ENCODE measurements at places on chromosomes 12 and 14.

GRCh38 chr12:22971247-22971646 is 346.3 kb downstream of the ETNK1 start:
- DNase-seq, result no peak

- DNase-seq, result no peak
Measured at GRCh38 chr14:94522115-94522724, 13.0 kb upstream of the SERPINA12 start.

DNA sequence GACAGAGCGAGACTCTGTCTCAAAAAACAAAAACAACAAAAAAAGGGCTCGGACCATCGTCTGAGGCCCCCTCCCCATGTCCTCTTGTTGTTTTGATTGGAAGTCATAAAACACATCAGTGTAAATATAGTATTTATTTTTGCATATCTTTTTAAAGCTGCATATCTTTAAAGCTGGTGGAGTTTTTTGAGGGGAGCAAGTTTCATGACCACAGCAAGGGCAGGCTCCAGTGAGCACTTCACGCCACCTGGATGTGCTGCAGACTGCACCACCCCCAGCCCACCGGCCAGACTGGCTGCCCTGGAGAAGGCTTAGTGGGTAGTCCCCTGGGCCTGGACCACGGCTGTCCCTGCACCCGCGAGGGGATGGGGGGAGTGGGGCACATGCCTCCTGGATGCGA is 11.9 kb upstream of the BCL7A start:
- no peak for DNase-seq

GRCh38 chr12:254912-255311 is 7.7 kb downstream of the SLC6A13 start:
- no peak for DNase-seq

DNA sequence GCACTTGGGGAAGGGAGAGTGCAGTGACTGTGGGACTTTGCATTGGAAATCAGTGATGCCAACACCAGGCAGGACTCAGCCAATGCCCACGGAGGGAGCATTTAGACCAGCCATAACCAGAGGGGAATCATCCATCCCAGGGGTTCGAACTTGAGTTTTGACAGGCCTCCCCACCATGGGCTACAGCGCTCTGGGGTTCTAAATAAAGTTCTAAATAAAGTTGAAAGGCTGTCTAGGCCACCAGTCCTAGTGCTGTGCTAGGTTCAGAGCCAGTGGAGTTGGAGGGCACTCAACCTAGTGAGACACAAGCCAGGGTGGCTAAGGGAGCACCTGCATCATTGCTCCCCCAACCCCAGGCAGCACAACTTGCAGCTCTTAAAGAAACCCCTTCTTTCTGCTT is 82.0 kb upstream of the SLC38A4 start:
- no peak for DNase-seq

- peak; percentile 22 for DNase-seq
Measured at GRCh38 chr14:78519863-78520262, 349.7 kb downstream of the NRXN3 start.

DNA sequence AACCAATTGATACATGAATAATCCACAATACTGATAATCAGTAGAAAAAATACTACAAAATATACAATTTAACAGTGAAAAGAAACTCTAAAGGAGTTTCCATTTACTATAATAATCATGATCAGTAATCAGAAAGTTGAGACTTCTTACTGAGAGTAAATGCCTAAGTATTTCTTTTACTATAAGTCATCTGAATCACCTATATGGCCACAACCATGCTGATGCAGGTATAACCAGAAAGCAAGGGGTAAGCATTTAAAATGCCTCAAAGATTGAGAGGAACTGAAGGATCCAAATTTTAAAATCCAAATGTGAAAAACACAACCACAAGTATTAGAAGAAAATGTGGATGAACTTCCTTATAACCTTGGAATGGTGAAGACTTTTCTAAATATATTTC is 23.4 kb downstream of the CDK17 start:
- DNase-seq, result no peak

All from fibroblast of skin of right biceps (primary cell).